ENCODE measurements at places on chromosomes 3 and 15.

DNA sequence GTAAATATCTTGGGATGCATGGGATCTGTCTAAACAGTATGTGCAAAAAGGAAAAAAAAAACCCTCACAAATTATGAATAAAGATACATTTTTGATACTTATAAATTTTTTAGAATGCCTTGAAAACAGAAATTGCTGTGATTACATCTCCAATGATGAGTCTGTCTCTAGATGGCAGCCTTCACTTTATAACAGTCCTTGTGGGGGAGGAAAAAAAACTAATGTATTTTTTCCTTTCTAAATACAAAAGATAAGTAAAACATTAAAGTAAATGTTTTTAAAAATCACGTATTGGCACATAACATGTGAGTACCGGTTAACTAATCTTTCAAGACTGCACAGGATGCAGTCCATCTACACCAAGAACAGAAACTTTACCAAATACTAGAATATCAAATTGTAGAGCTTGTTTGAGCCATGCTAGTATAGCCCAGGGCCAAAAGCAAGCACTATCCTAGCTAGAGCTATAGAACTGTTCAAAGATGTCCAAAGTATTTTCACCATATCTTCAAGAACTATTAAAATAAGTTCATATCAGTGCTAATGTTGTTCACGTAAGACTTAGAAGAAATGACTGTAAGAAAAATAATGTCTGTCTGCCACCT is 206.4 kb downstream of the STAG1 start:
- no peak for DNase-seq

- no peak for DNase-seq
Observed at GRCh38 chr15:45123397-45123796, 6.3 kb downstream of the DUOXA1 start.

- no peak for DNase-seq
Observed at GRCh38 chr3:172918568-172919296, 168.2 kb downstream of the ECT2 start.

DNA sequence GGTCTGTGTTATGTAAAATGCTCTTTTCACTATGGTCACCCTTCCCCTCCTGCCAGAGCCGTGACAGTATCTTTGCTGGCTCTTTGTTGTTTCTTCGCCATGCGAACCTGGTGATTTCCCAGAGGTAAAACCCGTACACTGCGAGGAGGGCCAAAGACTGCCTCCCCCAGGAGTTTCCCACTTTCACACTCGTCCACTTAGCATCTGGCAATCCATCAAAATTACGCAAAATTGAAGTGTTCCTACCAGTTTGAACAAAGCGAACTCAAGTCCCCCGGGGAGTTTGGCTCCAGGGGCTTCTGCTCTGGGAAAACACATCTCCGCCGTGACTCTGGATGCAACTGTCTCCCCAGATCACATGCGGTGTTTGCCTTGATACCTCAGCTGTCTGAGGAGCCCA is 239.9 kb downstream of the FAM43A start:
- DNase-seq: no peak

DNA sequence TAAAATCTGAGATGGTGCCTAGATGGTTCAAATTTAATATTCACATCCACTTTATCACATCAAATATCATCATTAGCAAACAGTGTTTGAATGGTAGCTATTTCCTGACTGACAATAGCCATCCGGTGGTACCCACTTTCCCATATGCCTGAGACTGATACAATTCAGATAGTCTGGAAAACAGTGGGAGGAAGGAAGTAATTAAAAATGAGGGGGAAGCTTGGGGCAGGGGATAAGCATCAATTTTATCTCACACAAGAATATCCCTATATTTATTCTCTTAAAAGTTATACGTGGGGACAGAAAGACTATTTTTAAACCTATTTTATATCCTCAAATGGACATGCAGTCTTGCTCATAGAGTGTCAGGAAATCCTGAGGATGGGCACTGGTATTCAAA is 122.5 kb upstream of the GAP43 start:
- no peak for DNase-seq

DNA sequence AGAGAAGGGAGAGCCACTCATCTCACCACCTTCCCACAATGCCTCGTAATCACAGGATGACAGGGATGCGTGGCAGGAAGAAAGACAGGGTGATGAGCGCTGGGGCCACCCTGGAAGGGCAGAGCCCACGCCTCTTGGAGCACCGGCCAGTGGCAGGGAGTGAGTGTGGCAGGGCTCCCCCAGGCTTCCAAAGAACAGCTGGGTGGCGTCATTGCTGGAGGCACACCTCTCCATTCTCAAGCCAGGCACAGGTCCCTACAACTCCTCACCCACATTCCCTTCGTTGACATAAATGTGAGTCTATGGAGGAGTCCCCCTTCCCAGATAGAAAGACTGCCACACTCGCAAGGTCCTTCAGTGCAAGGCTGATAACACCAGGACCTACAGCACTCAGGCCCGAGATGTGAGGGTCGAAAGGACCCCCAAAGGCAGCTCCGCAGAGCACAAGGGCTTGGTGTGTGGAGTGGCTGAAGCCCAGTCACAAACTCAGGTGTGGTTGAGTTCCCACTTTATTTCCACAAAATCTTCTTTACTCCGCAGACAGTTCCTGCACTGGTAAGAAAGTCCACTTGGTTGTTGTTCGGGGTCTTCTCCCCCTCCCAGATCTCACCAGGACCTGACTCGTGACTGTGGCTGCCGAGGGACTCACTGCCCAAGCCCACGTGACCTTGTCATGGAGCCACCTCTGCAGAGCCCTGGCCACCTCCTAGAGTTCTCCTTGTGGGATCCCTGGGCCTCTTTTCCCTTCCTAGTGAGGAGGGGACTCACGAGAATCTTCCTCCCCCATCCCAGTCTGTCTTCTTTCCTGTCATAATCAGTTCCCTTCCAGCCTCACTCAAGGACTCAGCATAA is 22.4 kb upstream of the CORO2B start:
- no peak for DNase-seq

GRCh38 chr3:15713364-15713763 is 84.4 kb downstream of the ANKRD28 start:
- DNase-seq: no peak

DNA sequence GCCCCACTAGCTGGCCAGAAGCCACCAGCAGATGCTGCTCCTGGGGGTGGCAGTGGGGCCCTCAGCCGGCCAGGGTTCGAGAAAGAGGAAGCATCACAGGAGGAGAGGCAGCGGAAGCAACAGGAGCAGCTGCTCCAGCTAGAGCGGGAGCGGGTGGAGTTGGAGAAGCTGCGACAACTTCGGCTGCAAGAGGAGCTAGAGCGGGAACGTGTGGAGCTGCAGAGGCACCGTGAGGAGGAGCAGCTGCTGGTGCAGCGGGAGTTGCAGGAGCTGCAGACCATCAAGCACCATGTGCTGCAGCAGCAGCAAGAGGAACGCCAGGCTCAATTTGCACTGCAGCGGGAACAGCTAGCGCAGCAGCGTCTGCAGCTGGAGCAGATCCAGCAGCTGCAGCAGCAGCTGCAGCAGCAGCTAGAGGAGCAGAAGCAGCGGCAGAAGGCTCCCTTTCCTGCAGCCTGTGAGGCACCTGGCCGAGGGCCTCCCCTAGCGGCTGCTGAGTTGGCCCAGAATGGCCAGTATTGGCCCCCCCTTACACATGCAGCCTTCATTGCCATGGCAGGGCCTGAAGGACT is 17.5 kb upstream of the APEH start:
- no peak for DNase-seq

DNA sequence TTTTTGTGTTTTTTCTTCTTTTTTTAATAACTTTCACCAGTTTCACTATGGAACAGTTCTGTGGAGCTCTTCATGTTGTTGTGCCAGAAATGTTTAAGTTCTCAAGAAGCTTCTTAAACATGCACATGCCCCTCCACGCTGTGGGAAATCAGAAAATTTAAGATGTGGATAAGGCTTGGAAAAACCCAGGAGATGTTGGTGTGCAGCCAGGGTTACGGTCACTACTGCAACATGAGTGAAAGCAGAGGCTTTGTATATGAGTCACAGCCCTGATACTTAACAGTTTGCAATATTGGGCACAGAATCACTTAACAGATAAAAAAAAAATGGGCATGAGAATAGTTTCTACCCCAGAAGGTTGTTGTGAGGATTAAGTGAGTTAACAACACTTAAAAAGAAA is 399.9 kb downstream of the LRTM1 start:
- no peak for DNase-seq

DNA sequence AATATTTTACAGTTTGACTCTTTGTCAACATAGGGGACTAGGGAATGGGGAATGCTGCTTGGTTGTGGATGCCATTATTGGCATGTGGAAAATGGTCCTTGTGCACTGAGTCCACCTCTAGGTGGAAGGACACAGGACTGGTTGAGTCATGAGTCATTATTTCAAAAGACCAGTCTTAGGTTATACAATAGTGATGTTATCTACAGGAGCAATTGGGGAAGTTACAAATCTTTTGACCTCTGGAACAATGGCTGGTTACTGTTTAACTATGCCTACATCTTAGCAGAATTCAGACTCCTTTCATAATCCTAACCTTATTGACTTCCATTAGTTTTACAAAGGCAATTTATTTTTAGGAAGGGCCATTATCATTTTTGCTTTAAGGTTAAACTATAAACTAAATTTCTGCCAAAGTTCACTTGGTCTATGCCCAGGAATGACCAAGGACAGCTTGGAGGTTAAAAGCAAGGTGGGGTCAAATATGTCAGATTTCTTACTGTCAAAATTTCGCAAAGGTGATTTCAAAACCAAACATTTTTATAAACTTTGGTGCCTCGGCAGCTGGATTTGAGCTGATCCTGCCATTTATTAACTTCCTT is 11.8 kb upstream of the CCR8 start:
- DNase-seq: no peak

DNA sequence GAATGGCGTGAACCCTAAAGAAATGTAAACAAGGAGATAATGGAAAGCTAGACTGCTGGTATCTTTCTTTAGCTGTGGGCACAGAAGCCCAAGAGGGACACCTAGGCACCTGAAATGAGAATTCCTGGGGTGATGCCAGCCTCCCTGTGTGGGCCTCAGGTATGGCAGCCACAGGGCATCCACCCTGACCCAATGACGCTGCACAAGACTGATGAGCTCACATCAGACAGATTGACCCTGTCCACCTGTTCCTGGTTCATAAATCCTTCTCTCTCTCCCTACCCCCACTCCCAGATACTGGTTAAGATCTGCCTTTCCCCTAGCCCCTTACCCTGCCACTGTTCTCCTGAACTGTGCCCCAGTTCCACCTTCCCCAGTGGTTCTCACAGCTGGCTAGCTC is 1.5 kb downstream of the GLB1 start:
- no peak for DNase-seq

DNA sequence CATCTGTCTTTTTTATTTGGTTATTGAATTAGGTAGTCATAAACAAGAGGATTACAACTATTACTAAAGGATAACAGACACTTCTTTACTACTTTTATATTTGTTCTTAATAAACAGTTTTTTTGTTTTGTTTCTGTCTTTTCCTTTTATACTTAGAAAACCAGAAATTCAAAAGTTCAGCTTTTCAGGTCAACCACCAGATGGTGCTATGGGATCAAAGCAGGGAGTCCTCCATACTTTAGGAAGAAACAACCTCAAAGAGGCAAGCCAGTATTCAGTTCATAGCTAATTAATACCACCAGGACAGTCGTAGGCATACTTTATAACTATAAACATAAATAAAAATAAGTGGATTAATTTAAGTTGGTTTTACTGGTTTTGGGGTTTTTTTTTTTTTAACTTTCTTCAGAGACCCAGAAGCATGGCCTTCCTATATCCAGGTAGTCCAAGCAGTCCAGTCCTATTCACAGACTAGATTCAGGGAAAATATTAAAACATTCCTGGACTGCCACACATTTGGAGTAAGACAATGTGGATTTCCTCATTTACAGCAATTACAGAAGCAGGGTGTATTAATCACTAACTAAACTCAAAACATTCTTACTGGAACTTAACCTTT is 16.0 kb upstream of the EID1 start:
- peak; percentile 21 for DNase-seq

DNA sequence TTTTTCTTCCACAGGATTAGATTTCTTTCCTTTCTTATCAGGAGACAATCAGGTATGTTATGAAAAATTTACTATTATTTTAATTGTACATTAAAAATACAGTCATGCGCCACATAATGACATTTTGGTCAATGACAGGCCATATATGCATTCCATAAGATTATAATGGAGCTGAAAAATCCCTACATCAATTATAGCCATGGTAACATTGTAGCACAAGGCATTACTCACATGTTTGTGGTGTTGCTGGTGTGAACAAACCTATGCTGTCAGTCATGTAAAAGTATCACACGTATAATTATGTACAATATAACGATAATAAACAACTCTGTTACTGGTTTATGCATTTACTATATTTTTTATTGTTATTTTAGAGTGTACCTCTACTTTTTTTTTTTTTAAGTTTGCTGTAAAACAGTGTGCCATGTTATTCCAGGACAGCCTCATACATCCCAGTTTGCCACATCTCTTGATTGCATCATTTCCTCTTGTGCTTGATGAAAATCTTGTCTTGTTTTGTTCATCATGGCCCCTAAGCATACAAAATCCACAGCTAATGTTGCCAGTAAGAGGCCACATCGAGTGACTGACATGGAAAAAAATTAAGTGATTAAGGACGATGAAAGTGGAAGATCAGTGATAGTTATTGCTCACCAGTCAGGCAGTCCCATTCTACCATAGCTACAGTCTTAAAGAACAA is 21.4 kb downstream of the CALML4 start:
- no peak for DNase-seq

- no peak for DNase-seq
Observed at GRCh38 chr15:39869858-39870515, 50.1 kb downstream of the GPR176 start.

GRCh38 chr15:51798281-51798680 is 31.2 kb upstream of the TMOD3 start:
- no peak for DNase-seq

Measured in T-helper 1 cell (primary cell).